ENCODE measurements at places on chromosomes 12 and 14.

DNA sequence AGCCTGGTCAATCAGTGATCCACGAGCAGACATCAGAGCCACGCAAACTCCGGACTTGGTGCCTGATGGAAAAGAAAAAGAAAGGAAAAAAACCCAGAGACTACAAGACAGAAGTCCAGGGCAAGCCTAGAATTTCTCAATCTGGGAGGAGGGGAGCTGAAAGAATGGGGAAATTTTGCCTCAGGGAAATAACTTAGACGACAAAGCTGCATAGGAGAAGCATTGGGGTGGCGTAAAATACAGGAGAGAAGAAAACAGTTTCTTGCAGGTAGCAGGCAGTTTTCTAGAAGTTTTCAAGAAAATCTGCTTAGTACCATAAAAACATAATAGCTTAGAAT, 2.6 kb upstream of the SLC11A2 start:
- DNase-seq: no peak

GRCh38 chr14:78141590-78141989, 28.6 kb upstream of the NRXN3 start:
- DNase-seq: no peak

DNA sequence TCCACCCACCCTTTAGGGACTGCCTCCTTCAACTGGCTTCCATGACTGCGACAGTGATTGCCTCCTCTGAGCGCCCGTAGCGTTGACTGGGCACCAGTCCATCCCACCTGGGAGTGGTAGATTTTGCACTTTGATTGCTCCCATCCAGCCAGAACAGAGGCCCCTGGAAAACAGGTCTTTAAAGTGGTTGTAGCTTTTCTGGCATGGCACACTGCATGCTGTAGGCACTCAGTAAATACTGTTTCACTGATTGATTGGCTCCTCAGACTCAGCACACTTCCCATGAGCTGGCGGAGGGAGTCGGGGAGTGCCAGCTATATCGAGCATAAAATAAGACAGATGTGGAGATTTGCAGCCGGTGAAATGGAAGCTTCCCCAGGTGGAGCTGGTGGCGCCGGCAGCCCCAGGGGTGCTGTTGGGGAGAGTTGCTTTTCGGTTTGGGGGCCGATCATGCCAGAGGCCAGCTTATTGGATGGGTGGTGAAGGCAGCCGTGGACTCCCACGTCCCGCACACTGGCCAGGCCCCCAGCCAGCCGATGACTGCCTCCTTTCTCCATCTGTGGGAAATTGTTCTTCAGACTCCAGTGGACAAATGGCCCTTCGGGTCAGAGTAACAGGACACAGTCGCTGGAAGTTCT, 200.2 kb downstream of the TSPAN9 start:
- DNase-seq: no peak

DNA sequence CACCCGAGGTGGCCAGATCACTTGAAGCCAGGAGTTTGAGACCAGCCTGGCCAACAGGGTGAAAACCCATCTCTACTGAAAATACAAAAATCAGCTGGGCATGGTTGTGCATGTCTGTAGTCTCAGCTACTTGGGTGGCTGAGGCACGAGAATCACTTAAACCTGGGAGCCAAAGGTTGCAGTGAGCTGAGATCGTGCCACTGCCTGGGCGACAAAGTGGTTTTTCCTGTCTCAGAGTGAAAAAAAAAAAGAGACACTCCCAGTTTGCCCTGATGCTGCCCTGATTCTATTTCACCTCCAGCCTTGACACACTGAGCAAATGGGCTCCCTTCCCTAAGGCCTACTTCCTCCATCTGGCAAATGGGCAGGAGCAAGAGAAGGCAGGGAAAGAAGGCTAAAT, 28.5 kb upstream of the PLEK2 start:
- DNase-seq: no peak

DNA sequence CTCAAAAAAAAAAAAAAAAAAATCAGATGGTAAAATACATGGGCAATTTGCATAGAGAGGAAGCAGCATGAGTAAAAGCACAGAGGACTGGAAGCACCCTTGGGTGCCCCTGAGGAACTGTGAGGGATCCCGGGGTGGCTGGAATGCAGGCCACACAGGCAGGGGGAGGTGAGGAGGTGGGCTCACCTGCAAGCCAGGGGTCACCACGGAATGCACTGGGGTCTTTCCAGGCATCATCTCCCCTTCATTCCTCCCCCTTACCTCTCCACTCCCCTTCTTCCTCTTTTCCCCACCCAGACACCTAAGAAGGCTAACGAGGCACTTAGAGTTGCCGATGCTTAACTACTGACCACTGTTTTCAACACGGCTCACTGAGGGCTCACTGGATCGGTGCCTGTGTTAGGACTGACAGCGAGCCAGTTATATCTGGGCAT, 14.4 kb upstream of the HIP1R start:
- DNase-seq: no peak
